Anterior cingulate cortex (tissue), 58 donors: ENCODE measurements at places on chromosomes 13 and 19.

DNA sequence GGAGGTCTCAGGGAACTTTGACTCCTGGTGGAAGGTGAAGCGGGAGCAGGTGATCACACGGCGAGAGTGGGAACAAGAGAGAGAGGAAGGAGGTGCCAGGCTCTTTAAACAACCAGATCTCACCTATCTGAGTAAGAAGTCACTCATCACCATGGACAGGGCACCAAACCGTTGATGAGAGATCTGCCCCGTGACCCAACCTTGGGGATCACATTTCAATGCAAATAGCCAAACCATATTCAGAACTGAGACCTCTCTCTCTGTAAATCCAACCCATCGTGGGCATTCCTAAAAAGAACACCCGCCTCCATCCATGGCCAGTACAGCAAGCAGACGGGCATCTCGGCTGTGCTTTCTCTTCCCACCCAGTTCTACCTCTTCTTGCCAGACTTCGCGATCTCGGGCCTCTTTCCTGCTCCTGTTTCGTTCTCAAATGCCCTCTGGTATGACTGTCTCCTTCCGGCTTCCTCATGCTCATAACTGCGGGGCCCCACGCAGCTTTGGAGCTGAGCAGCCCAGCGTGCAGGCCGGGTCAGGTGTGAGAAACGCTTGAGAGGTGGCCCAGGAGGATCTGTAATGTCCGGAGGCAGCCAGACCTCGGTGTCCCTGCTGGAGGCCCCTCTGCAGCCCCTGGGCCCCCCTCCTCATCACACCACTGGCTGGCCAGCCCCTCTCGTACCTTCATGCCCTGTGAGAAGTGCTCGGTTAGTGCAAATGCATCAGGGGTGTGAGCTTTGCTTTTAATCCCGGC is 97.0 kb upstream of the GPR183 start:
- no peak for DNase-seq

- no peak for DNase-seq
These were observed at the start of gene KISS1R for GRCh38 chr19:917323-918151. Gene KISS1R, plus strand, starts transcription at chr19:917333. Its CDS starts 170 bp downstream, at chr19:917503.

GRCh38 chr13:107801621-107802020 is 413.7 kb downstream of the LIG4 start:
- no peak for DNase-seq

DNA sequence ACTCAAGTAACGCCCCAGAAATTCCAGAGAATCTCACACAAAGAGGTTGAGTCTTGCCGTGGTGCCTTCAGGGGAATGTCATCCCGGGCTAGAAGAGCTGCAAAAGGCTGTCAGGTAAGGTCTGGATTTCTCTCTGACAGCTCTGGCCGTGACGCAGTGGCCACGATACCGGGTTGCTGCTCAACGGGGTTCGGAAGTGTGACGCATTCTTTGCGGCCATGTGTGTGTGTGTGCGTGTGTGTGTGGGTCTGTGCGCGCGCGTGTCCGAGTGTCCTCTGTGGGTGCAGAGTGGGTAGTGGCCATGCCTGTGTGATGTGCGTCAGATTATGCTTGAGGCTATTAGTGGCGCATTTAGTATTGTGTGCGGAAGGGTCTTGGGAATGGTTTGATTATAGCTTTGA is 306 bp downstream of the ZNF540 start:
- peak; percentile 60 for DNase-seq

DNA sequence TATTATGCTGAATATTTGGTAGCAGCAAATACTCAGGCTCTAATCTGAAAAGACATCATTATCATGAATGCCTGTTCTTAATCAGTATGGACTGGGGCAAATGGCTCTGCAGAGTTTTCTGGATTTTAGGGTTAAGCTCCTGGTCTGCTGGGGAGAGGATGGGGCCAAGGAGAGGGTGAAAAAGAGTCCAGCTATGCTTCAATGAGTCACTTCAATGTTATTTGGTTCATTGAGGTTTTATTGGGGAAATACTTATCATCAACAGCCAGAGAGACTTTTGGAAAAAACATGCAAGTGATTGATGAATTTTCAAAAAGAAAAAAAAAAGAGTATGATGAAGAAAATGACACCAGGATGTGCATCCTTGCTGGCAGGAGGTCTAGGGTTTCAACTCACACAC is 278.3 kb downstream of the UQCRFS1 start:
- DNase-seq = no peak

DNA sequence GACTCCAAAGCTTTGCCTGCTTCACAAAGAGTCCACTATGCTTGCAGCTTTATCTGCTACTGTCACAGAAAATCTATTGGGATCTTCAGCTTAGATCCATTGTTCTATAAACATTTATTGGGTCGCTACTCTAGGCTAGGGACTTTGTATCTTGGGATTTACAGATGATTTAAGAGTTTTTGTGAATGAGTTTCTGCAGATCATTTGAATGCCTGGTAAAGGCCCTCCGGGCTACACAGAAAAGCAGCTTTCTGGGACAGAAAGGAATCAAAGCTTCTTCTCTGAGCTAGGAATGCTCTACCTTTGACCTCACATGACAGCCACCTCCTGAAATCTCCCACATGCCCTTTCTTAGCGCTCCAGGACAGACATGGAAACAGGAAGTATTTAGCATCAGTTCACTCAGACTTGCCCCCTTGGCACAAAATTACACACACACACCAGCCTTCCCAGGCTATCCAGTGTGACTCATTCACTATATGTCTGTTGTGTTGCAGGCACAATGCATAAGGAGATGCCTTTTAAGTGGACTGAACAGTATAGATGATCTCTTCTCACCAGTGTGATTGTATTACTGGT is 492.4 kb downstream of the DACH1 start:
- no peak for DNase-seq

DNA sequence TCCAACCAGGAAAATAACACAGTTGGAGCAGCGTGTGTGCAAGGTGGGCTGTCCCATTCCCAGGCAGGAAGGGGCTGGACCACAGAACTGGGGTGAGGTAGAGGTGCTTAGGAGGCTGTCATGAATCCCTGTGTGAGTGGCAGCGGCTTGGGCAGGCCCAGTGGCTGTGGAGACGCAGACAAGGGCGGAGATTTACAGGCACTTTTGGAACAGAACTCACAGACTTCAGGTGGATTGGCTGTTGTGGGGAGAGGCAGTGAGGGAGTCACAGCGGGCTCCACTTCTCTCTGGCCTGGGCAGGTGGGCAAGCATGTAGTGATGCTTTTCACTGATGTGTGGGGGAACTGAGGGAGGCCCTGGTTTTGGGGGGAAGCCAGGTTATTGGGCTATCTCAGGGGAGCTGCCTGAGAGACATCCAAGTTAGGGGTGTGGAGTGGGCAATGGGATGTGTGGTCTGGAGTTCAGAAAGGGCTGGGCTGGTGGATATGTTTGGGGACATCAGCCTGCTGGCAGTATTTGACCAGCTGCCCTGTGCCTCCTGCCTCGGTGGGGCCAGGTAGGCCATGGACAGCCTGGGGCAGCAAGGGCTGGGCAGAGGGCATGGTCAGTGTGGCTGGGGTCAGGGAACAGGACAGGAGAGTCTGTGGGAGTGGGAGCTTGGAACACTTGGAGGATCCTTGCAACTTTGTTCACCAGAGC is 27.0 kb upstream of the ZNF492 start:
- no peak for DNase-seq

DNA sequence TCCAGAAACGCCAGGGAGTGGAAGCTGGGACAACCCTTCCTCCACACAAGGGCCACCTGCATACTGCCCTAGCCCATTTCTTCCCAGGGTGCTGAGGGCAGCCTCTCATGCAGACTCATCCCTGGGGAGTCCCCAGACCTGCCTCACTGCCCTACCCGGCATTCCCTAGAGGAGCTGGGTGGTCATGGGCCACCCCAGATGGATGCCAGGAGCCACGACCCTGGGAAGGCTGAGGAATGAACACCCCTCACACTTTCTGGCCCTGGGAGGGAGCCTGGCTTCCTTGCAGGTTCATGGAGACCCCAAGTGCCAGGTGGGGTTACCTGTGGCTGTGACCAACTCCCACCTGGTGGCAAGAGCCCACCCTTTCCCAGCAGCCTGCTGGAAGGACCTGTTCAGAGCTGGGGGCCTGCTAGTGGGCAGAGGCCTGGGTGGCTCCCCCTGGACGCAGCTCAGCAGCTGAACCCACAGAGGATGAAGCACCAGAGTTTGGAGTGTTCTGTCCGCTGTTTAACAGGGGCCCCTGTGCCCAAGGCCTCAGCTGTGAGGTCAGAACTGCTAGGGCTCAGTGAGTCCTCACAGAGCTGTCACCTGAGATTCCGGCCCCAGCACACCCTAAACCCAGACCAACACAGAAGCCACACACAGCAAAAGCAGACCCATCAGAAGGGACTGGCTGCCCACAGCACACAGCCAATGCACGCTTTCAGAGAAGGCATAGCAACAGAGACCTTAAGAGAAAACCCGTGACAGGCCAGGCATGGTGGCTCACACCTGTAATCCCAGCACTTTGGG is 6.6 kb downstream of the ACP4 start:
- DNase-seq = no peak

GRCh38 chr13:43573361-43573740 is 213.4 kb downstream of the ENOX1 start:
- DNase-seq = no peak

DNA sequence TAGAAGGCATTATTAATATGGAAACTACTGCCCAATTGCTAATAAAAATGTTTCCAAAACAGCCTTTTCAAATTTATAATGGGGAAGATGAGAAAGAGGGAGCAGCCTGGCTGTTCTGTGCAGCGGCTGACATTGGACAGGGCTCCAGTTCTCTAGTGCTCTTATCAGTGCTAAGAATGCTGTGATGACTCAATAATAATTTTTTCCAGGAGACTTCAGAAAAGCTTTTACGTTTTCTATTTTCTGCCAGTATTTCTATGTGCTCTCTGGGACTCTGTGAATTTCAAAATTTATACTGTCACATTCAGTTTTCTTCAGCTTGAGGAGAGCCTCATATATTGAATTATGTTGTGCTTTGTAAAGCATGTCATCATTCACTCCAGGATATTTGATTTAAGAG is 209.6 kb downstream of the VWA8 start:
- no peak for DNase-seq

DNA sequence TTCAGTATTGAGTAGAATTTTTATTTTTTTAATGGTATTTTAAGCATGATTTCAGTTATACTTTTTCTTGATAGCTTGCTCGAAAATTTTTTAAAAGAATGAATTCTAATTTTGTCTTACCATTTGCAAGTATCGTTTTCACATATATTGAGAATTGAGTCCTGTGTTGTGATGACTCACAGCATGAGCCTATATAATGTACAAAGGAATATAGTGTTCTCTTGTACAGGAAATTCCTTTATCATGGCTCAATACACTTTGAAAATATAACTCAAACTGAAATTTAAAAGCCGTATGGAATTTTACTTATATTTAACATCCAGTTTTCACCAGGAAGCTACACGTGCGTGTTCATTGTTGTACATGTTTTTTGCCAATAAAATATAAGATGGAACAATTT is 161.1 kb upstream of the TMTC4 start:
- no peak for DNase-seq

GRCh38 chr19:2719920-2720776 is 1.0 kb downstream of the DIRAS1 start:
- peak; percentile 51 for DNase-seq

- no peak for DNase-seq
These were observed 155.5 kb downstream of the COL4A1 start for GRCh38 chr13:110151462-110151861.

- no peak for DNase-seq
These were observed 2.3 kb downstream of the KISS1R start for GRCh38 chr19:919199-920050.

DNA sequence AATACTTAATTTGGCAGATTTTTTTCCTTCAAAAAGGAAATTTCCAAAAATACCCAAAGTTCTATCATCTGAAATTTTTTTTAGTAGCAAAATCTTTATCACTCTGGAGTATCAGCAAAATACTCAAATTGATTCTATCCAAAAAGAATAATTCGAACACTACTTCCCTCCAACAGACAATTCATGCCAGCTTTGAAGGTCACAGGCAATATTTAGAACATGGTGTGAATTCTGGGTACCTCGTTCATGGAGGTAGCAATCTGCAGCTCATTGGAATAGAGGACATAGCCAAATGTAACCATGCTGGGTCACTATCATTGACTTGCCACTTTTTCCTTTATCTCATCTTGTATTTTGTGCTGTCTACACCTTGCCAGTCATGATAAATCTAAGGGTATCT is 119.8 kb downstream of the STARD13 start:
- DNase-seq = no peak

DNA sequence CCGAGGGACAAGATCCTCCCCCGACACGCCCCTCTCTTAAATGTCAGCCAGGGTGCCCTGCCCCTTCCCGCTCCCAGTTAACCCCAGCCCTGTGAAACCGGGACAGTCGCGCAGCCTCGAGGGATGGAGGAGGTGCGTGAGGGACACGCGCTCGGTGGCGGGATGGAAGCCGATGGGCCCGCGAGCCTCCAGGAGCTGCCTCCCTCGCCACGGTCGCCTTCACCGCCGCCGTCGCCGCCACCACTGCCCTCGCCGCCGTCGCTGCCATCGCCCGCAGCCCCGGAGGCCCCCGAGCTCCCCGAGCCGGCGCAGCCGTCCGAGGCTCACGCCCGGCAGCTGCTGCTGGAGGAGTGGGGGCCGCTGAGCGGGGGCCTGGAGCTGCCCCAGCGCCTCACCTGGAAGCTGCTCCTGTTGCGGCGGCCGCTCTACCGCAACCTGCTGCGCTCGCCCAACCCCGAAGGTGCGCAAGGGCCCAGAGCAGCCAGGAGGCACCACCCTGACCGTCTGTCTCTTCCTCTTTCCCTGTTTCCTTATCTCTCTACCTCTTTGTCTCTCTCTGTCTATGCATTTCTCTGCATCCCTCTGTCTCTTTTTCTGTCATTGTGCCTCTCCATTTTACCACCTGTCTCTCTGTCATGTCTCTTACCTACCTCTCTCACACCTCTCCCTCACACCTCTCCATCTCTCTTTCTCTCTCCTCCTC is at the start of gene NCCRP1:
NCCRP1 (plus strand) TSS at position 105 of the 703 bp plus-strand sequence; CDS start at position 124, 19 bp downstream.
- no peak for DNase-seq

GRCh38 chr13:50921706-50922105 is 12.1 kb downstream of the RNASEH2B start:
- DNase-seq = no peak

DNA sequence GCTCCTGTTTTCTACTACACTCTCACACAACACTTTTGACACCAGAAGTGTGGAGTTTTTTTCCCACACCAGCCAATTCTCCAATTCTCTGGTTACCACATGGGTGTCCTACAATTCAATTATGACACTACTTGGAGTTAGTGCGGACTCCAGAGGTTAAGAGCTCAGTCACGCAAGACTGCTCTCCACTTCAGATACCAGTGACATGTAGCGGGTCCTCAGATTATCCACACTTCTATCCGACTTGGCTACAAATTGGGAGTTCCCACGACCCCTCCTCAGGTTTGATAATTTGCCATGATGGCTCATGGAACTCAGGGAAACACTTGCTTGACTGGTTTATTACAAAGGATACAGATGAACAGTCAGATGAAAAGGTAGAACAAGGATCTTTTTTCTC is 32.9 kb downstream of the PAN3 start:
- no peak for DNase-seq
